ENCODE measurements at places on chromosomes 7 and 10. TPM values are rescaled to one million over a fixed set of nuclear protein-coding genes. Genes with fewer than 3 reads are reported as not detected.
A peak's percentile ranks its signal among the peaks of the same experiment; 100 is the strongest.

DNA sequence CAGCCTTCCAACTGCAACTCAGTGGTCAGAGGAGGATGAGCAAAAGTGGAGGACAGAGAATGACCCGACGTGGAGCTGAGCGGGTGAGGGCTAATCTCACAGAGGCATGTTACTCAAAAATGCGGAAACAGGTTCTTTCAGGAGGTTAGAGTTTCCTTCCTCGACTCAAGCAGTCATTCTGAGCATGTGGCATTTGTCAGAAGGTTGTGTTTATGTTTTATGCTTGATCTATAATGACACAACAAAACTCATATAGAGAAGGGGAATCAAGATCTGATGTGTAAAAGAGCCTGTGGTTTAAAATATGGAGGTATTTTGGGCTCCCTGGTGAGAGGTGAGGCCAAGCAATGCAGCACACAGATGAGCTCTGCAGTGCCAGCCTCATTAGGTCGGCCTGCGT is 311.4 kb downstream of the ADARB2 start:
- peak; percentile 21 for ATAC-seq

DNA sequence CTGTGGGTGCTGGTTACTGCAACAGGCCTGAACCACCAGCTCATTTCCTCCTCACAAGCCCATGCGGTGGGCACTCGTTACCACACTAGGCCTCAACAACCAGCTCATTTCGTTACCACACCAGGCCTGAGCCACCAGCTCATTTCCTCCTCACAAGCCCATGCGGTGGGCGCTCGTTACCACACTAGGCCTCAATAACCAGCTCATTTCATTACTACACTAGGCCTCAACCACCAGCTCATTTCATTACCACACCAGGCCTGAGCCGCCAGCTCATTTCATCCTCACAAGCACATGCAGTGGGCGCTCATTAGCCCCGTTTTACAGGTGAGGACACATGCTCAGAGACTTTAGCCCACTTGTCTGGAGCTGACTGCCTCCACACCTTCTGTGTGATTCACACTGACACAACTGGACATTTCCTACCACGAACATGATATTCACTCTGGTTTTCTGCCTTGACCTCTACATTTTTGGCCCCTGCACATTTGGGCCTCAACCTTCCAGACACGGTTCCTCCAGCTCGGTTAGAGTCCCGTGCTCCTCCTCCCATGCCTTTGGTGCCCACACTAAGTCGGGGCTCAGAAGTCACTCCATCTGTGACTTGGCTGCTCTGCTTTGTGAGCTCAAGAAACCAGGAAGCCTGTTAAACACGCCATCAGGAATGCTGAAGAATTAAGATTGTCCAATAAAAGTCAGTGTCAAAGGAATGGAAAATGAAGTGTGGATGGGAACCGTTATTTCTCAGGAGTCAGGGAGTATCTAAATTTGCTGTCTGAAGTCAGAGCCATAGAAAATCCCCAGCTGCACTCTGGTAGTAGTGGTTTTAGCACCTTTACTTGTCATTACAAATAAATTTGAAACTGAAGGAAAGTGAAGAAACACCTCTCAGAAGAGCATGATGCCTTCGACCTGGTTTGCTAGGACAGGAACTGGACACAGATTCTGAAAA is 55.8 kb upstream of the LANCL2 start:
- peak; percentile 89 for ATAC-seq

DNA sequence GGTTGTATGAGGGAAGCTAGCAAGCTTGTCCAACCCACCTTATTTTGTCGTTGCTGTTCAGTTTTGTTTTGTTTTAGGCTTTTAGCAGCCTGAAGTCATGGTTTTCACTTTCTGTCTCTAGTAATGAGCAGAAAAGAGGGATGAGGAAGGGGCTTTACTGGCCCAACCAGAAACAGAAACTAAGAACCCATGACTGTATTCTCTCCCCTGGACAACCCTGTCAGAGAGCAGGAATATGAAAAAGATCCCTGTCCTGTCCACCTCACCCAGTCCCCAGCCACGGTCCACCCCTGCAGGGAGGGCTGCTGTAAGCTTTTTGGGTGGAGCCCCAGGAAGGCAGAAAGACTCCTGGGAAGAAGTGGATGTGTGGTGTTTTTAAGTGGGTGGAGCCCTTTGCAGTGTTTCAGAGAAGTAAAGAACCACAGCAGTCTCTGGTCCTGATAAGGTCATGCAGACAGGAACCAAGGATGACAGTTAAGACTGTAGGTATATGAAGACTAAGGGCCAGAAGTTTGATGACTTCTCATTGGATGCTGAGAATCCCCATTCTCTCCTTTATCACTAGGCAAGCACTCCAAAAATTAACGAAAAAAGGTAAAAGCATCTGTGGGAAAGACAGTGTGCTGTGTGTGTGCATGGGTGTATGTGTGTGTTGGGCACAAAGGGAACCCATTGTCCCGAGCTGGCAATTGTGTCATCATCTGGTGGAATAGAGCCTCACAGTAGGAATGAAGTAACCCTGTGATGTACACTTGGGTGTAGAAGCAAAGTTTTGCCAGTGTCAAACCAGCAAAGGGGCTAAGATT is 13.8 kb downstream of the MRPL32 start:
- ATAC-seq: peak; percentile 86

- ATAC-seq: no peak
Observed at GRCh38 chr10:14412624-14413023, 81.9 kb upstream of the FRMD4A start.

GRCh38 chr10:75399461-75400162 is 2.0 kb downstream of the ZNF503 start:
- no peak for ATAC-seq

GRCh38 chr7:139990142-139990535 is 72.6 kb downstream of the PARP12 start:
- no peak for ATAC-seq

DNA sequence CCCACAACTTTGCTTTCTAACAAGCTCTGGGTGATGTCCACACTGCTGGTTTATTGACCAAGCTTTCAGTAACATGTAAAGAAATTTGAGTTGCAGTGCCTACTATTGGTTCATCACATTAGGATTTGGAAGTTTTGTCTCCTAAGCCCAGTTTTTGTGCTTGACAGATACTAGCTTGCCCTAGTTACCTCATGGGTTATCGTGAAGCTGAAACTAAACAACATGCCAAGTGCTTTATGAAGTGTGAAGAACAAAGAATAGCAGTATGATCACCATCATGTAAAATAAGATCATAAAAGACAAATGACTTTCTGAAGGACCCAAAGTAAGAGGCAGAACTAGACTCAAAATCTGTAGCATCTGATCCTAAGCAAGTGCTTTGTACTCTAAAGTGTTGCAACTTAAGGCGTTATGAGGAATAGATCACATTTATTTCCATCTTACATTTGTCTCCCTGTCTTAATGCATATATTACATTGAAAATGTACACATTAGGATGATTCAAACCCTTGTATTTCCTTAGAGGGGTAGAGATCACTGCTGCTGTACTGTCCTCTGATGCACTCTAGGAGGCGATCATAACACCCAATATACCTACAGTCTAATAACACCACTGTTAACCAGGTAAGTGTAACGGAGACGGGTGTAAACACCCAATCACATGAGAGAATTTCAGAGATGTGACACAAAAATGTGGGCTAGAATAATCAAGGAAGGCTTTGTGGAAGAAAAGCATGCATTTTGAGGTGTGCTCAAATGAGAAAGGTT is 71.3 kb downstream of the NRCAM start:
- no peak for ATAC-seq

GRCh38 chr7:100452513-100452912 is 11.5 kb downstream of the SPACDR start:
- no peak for ATAC-seq

DNA sequence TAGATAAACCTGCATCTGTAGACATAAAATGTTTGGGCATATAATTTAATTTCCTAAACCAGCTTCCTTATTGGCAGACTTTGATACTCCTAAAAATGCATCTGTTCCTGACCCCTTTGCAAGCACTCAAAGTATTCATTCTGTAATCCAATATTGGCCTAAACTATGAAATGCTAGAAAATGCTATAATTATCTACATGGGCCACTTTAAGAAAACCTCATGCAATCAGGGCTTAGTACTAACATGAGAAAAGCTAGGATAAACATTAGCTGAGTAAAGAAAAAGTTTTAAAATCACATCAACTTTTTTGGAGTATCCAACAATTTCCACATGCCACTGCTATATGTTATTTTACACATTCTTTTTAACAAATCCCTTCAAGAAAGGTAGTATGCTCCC is 57.2 kb downstream of the PARD3 start:
- no peak for ATAC-seq

DNA sequence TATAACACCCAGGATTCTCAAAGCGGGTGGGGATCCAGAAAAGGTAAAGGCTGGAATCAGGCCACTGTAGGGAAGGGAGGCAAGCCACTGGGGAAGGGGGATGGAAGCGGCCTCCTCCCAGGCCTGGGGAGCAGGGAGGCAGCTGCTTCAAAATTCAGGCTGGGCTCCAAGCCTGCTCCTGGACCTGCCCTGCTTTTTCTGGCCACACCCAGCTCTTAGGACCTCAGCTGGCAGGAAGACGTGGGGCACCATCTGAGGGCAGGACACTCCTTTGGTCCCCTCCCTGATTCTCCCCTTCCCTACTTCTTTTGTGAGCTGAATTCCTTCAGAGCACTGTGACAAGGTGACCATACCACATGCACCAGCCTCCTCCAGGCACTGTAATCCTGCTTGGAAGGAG is 4.6 kb upstream of the LBX1 start:
- ATAC-seq: no peak

GRCh38 chr10:106765241-106765754 is 399.2 kb downstream of the SORCS1 start:
- ATAC-seq: no peak

- no peak for ATAC-seq
Observed at GRCh38 chr10:108434559-108435252, 1270.2 kb upstream of the SORCS1 start.

DNA sequence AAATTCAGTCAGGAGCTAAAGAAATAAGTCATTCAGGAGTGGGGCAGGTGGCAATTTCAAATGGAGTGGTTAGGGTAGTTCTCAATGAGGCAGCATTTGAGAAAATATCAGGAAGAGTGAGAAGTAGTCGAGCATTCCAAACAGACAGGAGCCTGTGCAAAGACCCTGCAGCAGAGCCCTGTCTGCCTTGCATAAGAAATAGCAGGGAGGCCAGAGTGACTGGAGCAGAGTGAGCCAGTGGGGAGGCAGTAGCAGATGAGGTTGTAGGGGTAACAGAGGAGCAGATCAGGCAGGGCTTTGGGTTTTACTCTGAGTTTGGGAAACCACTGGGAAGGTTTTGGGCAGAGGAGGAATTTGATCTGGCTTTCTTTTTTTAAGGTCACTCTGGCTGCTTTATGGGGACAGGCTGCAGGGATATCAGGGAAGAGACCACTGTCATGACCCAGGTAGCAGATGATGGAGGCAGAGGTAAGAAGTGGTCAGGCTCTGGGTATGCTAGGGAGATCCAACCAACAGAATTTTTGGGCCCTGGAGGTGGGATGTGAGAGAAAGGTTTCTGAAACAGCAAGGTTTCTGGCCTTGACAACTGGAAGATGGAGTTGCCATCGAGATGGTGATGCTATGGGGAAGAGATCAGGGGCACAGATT is 1.3 kb upstream of the BLVRA start:
- ATAC-seq: no peak

DNA sequence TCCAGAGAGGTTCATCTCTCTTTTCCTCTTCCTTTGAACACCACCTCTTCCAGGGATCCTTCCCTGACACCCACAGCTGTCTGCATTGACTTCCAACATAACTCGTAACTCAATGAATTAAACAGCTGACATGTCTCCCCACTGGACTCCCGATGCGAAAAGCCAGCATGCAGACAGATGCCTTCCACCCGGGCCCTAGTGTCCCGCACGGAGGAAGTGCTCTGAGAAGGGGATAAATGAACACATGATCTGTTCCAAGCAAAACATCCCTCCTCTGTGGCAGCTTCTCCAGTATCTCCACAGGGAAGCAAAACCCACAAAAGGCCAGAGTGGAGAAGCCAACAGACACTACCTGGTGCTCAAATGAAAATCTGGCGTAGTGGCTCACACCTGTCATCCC is 28.3 kb downstream of the OGDHL start:
- no peak for ATAC-seq

Gene EMX2
- not detected for total RNA-seq

Gene FAM25G
- total RNA-seq: not detected

Gene MYL10
- total RNA-seq: not detected

Gene STMP1
- 10.5 TPM for total RNA-seq

Gene EN2
- total RNA-seq: not detected

Gene CALHM3
- not detected for total RNA-seq
